ENCODE measurements at places on chromosomes 3 and 15. TPM values are rescaled to one million over a fixed set of nuclear protein-coding genes. Genes with fewer than 3 reads are reported as not detected.

- no peak for ATAC-seq
Measured at GRCh38 chr3:55160241-55160983, 232.6 kb upstream of the LRTM1 start.

- ATAC-seq, result no peak
Measured at GRCh38 chr3:129603561-129603942, 2.9 kb downstream of the PLXND1 start.

DNA sequence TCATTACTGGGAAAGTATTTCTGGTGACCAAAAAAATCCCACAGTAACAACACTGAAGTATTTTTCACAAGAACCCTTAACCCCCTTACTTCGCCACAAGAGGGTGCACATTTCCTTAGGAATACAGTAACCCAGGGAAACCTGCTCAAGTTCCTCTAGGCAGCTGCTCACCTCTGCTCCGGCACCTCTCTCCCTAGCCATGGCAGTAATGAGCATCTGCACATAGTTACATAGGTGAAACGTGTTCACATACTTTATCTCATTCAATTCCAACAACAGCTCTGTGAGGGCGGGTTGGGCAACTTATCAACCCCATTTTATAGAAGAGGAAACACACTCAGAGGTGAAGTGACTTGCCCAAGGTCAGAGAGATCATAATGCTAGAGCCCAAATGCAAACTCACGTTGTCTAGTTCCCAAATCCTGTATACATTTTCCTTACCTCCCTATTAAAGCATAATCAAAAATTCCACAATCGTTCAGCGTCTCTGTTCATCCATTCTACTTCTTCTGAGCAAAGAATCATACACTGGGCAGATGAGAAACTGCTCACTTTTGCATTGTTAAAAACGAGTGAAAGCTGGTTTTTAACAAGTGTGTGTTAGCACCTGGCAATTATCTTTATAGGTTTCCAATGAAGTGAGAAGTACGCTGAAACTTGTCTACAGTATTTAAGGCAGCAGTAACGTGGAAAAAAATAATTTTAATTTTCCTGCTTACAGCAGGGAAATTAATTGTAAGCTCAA is 90.7 kb downstream of the IGF2BP2 start:
- no peak for ATAC-seq

GRCh38 chr15:37691911-37692310 is 242.5 kb upstream of the TMCO5A start:
- no peak for ATAC-seq

DNA sequence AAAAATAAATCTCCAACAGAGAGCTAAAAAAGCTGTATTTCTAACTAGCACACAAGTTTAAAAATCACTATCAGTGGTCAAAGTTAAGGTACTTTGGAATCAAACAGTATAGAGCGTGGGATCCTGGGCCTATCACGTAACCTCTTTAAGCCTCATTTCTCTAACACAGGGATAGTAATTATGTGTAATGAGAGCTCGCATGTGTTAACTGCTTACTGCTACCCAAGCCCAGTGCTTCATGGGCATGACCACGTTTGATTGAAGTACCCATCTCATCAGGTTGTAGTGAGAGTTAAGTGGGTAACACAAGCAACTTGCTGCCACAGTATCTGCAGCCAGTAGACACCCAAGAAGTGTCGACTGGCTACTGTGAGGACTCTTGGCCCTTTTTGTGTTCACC is 28.2 kb upstream of the NOX5 start:
- no peak for ATAC-seq

- ATAC-seq, result no peak
Measured at GRCh38 chr15:47951781-47952180, 169.0 kb upstream of the SLC24A5 start.

- no peak for ATAC-seq
Measured at GRCh38 chr3:105534491-105534890, 167.8 kb downstream of the ALCAM start.

- ATAC-seq, result no peak
Measured at GRCh38 chr15:92906020-92906419, 5.9 kb downstream of the CHD2 start.

- peak; percentile 68 for ATAC-seq
Measured at GRCh38 chr15:70504299-70504951, 258.9 kb downstream of the UACA start.

DNA sequence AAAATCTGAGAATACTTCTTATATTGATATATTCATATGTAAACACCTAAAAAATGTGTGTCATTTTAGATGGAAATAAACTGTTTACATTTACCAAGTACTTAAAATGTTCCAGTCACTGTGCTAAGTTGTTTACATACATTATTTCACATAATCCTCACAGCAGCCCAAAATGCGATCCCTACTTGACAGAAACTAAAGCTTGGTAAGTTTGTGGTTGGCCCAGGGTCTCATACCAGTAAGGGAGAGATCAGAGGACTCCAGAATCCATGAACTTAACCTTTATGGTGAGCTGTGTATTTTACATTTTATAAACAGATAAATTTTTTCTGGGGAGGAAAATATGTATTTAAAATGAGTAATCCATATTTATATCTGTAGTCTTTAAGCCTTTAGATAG is 51.2 kb downstream of the SLC25A26 start:
- ATAC-seq, result no peak

DNA sequence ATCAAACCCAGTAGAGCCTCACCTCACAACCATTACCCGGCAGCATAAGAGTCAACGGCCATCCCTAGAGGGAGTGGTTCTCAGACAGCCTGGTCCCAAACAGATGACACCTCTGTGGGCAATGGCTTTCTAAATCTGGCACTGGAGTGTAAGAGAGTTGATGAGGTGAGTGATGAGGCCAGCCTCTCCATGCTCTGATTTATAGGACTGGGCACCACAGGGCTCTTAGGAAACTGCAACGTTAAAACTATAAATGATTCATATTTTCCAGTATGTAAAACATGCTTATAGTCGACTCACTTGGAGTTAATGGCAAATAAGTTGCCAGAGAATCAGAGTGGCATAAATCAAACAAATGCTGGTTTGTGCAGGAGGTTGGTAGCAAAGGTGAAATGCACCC is 187.7 kb downstream of the GREM1 start:
- no peak for ATAC-seq

DNA sequence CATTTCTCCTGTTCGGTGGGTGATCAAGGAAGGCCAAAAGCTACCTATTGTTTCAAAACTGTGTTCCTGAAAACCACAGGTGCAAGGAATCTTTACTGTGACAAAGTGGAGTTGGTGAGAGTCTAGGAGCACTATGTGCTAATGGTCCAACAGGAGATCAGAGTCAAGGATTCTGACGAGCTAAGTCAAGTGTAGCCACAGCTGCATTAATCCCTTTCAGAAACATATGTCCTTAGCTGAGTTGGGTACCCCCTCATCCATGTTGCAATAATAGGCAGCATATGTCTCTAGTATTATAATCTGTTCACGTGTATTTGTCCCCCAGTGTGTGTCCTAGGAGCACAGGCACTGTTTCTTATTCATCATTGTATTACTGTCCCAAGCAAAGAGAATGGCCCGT is 1.7 kb downstream of the VPS39 start:
- ATAC-seq, result no peak

DNA sequence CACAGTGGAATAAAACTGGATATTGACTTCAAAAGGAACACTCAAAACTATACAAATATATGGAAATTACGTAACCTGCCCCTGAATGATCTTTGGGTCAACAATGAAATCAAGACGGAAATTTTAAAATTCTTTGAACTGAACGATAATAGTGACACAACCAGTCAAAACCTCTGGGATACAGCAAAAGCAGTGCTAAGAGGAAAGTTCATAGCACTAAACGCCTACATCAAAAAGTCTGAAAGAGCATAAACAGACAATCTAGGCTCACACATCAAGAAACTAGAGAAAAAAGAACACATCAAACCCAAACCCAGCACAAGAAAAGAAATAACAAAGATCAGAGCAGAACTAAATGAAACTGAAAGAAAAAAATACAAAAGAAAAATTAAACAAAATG is 46.6 kb downstream of the DNAAF4 start:
- no peak for ATAC-seq

GRCh38 chr3:4228295-4228694 is 74.9 kb upstream of the SETMAR start:
- ATAC-seq, result no peak

DNA sequence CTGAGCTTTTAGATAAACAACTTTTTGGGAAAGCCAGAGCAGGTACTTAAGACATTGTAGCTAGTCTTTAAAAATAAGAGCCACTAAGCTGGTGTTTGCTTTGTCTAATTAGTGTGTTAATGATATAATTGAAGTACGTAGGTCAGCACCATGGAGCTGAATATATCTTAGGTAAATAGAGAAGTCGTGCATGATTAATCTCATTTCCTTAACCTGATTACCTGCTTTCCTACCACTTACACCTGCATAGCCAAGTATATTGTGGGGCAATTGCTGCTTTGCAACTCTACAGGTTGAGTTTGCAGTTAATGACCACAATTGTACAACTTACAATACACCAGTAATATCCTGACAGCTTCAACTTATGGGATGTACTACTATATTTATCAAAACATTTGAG is 17.6 kb upstream of the TOPAZ1 start:
- no peak for ATAC-seq

DNA sequence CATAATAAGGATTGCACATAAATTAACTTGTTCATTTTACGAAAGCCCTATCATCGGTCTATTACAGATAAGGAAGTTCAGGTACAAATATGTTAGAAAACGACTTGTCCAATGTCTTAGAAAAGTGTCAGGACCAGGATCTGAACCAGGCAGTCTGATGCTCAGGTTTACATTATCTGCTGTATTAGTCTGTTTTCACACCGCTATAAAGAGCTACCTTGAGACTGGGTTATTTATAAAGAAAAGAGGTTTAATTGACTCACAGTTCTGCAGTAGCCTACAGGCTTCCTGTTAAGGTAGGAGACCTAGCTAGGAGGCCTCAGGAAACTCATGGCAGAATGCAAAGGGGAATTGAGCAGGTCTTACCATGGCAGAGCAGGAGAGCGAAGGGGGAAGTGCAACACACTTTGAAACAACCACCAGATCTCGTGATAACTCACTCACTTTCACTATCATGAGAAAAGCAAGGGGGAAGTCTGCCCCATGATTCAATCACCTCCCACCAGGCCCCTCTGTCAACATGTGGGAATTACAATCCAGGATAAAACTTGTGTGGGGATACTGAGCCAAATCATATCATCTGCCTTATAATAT is 45.8 kb upstream of the GOLIM4 start:
- ATAC-seq, result no peak

DNA sequence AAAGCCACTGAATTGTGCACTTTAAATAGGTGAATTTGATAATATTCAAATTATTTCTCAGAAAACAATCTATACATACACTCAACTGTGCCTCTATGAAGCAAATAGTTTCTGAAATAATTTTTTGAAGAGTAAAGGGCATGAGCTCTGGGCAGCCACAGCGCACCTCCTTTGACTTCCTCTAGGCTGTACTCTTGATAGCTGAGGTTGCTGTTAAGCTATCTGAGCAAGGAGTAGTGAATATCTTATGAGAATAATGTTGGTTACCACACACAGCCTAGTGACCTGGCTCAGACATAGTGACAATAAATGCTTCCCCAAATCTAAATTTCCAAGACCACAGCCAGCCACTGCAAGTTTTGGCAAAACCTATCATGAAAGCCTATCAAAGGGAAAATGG is 11.6 kb upstream of the SEC61A1 start:
- ATAC-seq, result no peak

DNA sequence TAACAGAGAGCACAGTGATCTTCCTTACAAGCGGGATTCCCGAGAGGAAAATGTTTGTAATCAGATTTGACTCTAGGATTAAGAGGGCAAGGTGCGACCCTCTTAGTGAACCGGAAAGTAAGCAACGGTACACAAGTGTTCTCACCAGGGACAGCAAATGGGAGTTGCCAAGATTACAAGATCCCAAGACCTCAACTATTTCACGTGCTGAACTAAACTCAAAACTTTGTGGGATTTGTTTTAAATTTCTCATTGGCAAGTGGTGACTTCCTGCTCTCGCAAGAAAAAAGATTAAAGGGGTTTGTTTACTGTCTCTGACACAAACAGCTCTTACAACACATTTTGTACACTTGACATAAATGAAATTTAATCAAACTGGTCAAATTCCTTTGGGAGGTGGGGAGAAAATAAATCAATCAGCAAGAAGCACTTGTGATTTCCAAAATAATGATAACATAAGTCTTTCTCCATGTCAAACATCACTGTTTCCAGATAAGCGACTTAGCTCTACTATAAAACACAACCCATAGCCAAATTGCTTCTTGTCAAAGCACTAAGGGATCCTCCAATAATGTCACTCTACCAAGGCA is 2.2 kb upstream of the PGPEP1L start:
- no peak for ATAC-seq

DNA sequence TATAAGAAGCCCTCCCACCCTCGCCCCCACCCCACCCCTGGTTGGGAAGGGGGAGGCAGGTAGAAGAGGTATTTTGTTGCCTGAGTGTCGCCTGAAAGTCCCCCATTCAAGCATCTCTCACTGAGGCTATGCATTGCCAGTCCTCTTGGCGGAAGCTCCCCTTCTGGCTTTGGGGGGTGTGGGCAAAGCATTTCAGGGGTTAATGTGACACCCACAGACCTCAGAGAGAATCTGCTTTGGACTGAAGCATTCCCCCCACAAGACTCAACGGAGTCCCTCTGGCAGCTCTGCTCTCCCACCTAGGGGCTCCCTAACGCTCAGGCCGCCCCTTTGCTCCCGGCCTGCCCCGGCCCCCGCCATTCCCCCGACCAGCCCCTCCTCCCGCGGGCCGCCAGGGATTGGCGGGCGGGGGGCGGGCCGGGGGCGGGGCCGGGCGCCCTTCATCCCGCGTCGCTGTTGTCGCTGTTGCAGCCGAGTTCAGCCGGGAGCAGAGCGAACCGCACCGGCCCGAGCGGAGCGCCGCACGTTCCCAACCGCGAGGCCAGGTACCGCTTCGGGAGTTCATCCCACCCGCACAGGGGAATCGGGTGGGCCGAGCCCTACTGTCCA is at the start of gene SLC38A3:
Gene SLC38A3, plus strand, starts transcription at position 468 of the 609 bp plus-strand sequence. CDS start 8,929 bp downstream, outside the sequence.
- ATAC-seq, result peak; percentile 68

- no peak for ATAC-seq
Measured at GRCh38 chr3:114454551-114455251, 160.9 kb downstream of the TIGIT start.

- ATAC-seq, result no peak
Measured at GRCh38 chr3:148204131-148204530, 493.6 kb upstream of the AGTR1 start.

- ATAC-seq, result no peak
Measured at GRCh38 chr3:137165117-137165806, 207.5 kb downstream of the IL20RB start.

- no peak for ATAC-seq
Measured at GRCh38 chr15:67560320-67560719, 17.8 kb downstream of the MAP2K5 start.

GRCh38 chr15:59924812-59925522 is 79.1 kb upstream of the FOXB1 start:
- ATAC-seq, result no peak

The MAP1A gene
- 40.8 TPM for total RNA-seq

The HIGD2B gene
- not detected for total RNA-seq

The CPLX3 gene
- total RNA-seq, result not detected

The PTPRG gene
- total RNA-seq, result 48.7 TPM

All from gastroesophageal sphincter (tissue), 4 donors.